ENCODE measurements at places on chromosomes 7 and 10.

GRCh38 chr10:117092386-117092785, 45.7 kb downstream of the VAX1 start:
- DNase-seq: no peak

DNA sequence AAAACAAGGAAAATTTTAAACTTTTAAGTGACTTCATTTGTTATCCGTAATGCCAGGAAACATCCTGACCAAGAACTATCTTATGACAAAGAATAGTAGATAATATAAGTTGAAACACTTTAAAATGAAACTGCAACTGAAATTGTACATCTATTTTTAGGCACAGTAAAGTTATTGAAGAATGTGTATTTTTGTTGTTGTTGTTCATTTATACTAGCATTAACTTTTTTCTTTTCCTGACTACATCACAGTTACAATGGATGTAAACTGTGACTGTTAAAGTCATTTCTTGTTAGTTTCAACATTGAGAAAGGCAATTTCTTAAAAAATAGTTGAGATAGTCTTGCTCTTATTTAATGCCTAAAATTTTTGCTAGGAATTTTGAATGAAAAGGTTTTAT, 2.6 kb downstream of the CPED1 start:
- no peak for DNase-seq

DNA sequence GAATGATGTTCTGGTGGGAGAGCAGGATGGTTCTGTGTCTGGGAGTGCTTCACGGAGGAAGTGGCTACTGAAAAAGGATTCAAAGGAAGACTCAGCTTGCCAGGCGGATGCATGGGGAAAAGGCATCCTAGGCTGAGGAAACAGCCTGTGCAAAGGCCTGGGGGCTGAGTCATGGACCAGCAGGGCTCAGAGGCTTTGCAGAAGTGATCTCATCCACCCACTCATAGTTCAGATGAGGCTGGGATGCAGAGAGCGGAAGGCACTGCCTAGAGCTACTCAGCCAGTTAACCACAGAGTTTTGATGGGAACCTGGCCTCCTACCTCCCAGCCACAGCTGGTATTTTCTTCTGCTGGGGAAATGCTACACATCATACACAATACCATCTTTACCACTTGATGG, 15.8 kb upstream of the ADAMTS14 start:
- DNase-seq: no peak

GRCh38 chr10:101906586-101907183, 63.1 kb upstream of the KCNIP2 start:
- DNase-seq: no peak

- DNase-seq: no peak
These were observed 31.4 kb downstream of the PALS2 start for GRCh38 chr7:24604630-24605029.

- no peak for DNase-seq
These were observed 14.8 kb upstream of the ZC3HAV1 start for GRCh38 chr7:139124084-139124914.

DNA sequence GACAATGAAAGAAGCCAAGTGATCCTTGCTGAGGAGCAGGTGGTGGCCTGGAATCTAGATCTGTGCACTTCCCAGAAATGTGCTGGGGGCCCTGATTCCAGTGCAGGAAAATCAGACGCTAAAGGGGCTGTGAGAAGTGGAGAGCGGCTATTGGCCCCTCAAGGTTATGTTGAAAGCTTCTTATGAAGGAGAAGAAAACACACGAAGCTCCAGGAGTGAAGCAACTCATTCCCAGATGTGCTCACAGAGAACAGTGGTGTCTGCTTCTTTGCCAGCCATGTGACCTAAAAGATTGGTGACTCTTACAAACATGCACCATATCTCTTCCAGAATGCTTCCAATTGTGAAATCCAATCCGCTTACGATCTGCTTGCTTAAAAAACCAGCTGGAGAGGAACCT, 679.3 kb upstream of the IGFBP3 start:
- DNase-seq: no peak

GRCh38 chr10:126122881-126123280, 226.5 kb downstream of the FANK1 start:
- no peak for DNase-seq
